Lung microvascular endothelial cell (primary cell): ENCODE measurements at places on chromosomes 7 and 10. TPM values are rescaled to one million over a fixed set of nuclear protein-coding genes. Genes with fewer than 3 reads are reported as not detected.

The SPAM1 gene
- total RNA-seq, result not detected in 2 replicates

The CDCA7L gene
- 35.7 and 44.4 TPM in 2 replicates for total RNA-seq

The HTR5A gene
- total RNA-seq, result not detected in 2 replicates

The H2BK1 gene
- total RNA-seq, result not detected in 2 replicates

The COBL gene
- total RNA-seq, result not detected in 2 replicates

The DMTF1 gene
- total RNA-seq, result 21.6 and 55.2 TPM in 2 replicates

The NPTX2 gene
- 0.60 and 4.6 TPM in 2 replicates for total RNA-seq

The GGCT gene
- 22.2 and 26.2 TPM in 2 replicates for total RNA-seq

The KLF14 gene
- total RNA-seq, result not detected in 2 replicates

The ANKRD22 gene
- not detected in 2 replicates for total RNA-seq

The ARMC3 gene
- total RNA-seq, result not detected in 2 replicates

The CYP3A4 gene
- not detected in 2 replicates for total RNA-seq

The PPP1R17 gene
- total RNA-seq, result not detected in 2 replicates

The ITGA8 gene
- 0.79 and 1.5 TPM in 2 replicates for total RNA-seq
